ENCODE measurements at places on chromosomes 7 and 10.

- DNase-seq = no peak
Measured at GRCh38 chr7:153193144-153193595, 433.6 kb downstream of the ACTR3B start.

DNA sequence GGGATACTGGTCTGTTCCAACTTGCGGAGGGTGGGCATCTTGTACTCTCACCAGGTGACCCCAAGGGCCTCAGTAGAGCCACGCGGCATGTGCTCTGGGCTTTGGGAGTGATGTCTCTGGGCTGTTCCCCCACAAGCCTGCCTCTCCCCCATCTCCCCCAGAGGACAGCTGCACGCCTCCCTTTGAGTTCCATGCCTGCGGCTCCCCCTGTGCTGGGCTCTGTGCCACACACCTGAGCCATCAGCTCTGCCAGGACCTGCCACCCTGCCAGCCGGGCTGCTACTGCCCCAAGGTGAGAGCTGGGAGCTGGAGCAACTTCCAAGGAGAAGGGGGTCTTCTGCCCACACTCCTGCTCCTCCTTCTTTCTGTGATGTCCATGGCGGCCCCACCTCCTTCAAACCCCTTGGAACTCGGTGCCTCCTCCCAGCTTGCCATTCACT, 15.0 kb upstream of the ZNF862 start:
- DNase-seq = no peak

DNA sequence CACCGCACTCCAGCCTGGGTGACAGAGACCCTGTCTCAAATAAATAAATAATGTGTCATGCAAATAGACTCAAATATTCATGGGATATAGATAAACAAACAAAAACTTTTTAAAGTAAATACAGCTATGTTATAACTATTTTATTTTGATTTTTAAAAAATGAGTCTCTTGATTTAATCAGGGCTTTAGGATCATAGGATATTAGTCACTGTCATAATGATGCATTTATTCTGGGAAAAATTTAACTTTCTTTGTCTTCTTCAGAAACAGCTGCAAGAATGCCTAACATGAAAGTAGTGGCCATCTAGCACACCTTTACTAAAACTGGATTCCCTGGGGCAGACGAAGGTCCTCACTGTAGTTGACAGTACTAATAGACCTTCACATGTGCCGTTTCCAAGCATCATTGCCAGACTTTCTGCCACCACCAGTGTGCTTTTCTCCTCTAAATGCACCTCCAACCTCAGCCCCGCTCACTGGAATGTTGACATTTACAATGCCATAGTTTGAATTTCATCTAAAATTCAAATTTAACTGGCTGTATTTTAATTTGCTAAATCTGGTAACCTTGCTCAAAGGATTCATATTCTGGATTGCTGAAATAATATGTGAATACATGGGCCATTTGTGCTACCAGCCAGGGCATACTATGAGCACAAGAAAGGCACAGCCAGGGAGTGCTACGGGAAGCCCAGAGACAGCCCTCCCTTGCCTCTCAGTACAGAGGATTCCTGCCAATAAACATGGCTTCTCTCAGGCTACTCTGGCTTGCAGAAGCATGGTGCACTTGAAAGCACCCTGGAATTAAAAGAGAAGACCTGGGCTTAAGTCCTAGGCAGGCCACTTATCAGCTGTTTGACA, 63.4 kb upstream of the ADO start:
- no peak for DNase-seq

- no peak for DNase-seq
Measured at GRCh38 chr10:61939902-61940301, 38.4 kb downstream of the ARID5B start.

DNA sequence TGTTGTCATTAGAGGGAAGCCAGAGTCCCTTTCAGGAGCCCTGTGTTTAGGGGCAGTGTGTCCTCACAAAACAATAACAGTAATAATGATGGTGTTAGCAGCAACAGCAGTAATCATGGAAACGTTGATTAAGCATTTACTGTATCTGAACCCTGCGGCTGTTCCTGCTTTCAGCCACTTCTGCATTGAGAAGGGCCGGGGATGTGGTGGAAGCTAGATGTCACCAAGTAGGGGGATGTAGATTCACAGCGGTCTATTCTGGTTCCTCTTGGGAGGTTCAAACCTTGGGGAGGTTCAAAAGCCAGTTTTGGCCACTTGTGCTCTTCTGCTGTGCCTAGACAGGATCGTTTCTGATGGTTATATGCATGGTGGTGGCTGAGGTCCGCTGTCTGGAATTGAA, 44.8 kb downstream of the PRPF18 start:
- no peak for DNase-seq

DNA sequence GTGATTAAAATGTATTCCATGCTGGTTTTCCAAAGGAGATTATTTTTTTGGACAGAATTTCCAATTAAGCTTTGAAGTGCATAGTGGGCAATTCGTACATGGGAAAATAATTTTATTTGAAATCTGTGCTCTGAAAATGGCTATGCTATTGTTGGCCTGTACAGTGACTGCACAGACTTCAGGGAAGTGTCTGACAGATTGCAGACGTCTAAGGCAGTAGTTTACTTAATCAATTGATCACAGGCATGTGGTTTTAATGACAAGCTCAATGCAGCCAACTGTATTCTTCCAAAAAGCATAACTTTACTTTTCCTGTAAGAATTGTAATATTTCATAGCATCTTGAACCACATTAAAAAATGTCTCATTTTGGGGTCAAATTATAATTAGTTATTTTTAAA, 102.0 kb downstream of the SEMA3C start:
- DNase-seq = no peak

- no peak for DNase-seq
Measured at GRCh38 chr7:122438492-122438891, 133.9 kb upstream of the FEZF1 start.

DNA sequence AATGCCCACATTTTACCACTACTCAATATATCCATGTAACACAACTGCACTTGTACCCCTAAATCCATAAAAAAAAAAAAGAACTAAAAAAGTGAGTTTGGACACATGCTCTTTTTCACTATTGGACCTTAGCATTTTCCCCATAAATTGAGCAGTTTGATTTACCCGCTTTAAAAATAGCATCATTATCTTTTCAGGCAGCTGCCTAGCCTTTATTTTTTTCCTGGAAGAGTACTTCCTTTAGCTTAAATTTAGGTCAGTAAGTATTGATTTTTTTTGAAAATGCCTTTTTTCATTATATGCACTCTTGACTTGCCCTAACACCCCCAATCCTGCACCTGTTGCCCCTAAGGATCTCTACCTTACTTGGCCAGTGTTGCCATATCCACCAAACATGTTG, 5.3 kb upstream of the NT5C3A start:
- no peak for DNase-seq

GRCh38 chr10:46270086-46270811, 16.5 kb upstream of the ANTXRL start:
- DNase-seq = no peak

GRCh38 chr7:47332213-47332612, 249.7 kb downstream of the TNS3 start:
- DNase-seq = no peak

DNA sequence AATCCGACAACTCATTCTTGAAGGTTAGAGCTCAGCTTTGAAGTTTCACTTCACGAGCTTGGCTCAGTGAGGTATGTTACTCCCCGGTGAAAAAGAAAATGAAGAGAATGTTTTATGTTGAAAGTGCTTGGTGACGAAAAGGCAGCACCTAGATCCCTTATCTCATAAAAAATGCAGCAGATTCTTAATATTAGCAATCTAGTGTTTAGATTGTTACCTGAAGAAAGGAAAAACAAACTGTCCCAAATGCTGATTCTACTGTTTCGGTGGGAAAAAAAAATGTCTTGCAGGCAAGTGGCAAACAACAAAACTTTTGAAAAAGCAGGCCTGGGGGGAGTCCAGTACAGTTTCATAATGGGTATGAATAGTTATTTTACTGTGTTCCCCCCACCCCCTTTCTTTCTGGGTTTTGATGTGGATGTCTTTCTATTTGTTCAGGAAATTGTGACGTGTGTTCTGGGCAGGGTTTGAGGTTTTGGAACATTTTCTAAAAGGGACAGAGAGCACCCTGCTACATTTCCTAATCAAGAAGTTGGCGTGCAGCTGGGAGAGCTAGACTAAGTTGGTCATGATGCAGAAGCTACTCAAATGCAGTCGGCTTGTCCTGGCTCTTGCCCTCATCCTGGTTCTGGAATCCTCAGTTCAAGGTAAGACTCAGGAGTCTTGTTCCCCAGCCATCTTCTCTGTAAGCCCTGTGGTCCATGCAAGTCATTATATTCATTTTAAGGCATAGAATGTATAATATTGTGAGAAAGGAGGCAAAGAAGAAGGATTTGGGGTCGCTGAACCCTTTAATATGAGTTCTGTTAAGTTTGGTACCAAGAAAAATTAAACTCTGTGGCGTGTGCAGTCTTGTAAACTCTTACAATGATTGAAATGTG, at the start of gene SRGN:
TSS of gene SRGN (plus strand) at position 514 of the 881 bp plus-strand sequence. CDS start at position 569, 55 bp downstream.
- no peak for DNase-seq

DNA sequence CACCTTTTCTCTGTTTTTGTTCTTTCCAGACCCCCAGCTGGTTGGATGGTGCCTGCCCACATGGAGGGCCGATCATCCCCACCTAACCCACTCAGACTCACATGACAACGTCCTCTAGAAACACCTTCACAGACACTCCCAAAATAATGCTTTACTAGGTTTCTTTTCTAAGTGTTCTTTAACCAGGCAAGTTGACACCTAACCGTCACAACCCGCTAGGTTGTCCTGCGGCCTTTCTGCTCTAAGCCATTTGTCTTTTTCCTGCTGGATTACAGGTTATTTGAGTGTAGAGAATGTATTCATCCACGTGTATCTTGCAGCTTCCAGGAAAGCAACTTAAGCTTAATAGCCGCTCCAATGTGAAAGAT, 54.8 kb downstream of the CHN2 start:
- no peak for DNase-seq

DNA sequence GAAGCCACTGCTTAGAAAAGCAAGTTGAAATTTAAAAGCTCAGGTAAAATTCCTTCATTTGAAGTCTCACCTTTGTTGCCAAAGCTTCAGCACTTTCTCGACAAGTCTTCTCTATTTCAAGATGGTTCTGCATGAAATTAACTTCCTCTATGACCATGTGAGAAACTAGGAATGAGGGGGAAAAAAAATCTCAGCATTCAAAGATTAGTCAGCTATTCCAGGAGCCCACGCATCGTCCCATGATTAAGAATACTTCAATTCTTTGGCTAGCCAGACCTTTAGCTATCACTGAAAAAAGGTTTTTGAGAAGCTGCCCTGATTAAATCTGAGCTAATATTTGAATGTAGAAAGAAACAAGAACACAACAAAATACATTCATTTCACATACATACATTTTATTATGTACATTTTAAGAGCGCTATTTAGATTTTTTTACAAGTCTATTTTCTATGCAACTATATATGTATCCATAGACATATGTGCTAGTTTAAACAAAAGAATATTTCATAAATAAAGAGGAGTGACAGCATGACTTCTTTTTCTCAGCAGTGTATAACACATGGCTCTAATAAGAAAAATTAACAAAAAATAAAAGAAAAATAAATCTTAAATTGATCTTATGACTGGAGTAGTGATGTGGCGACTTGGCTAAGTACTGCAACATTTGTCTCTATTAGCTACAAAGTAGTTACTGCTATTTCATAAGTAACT, 44.8 kb downstream of the SHTN1 start:
- DNase-seq = no peak

DNA sequence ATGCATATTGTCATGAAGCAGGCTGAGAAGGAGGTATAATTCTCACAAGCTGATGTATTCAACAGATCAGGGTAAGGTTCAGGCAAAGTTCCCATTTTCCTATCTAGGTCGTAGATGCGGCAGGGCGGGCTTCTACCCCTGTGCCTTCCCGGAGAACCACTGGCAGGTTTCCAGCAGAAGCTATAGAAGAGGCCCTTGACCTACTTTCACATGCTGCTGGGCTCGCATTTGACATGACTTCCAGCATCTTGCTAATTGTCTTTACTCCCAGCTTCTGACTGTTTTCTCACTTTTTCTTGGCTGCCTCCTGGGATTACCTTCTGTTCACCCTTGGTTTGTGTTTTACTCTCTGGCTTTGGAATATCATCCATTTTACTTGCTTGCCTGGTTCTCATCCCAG, 32.6 kb upstream of the ORC5 start:
- DNase-seq = no peak

- no peak for DNase-seq
Measured at GRCh38 chr7:13414181-13414580, 575.3 kb downstream of the ETV1 start.

GRCh38 chr10:6409971-6410643, 170.0 kb downstream of the PRKCQ start:
- DNase-seq = no peak

GRCh38 chr10:113882240-113882639, 27.8 kb downstream of the NHLRC2 start:
- no peak for DNase-seq

GRCh38 chr10:59362144-59362958, at the start of gene FAM13C:
Gene FAM13C, minus strand, starts transcription at chr10:59362549. Its CDS starts 89 bp downstream, at chr10:59362460.
- no peak for DNase-seq

GRCh38 chr7:78479348-78479747, 680.8 kb downstream of the PHTF2 start:
- DNase-seq = no peak

GRCh38 chr7:31633894-31634494, 53.0 kb upstream of the PPP1R17 start:
- DNase-seq = peak; percentile 34

- DNase-seq = no peak
Measured at GRCh38 chr10:121053151-121053550, 202.0 kb downstream of the WDR11 start.

GRCh38 chr10:3568392-3568791, 216.6 kb downstream of the KLF6 start:
- DNase-seq = no peak

- DNase-seq = no peak
Measured at GRCh38 chr7:445563-446288, 73.9 kb downstream of the PDGFA start.

GRCh38 chr10:124640538-124641231, 103.5 kb downstream of the FAM53B start:
- no peak for DNase-seq

- DNase-seq = no peak
Measured at GRCh38 chr7:135368416-135369186, 135.0 kb downstream of the STRA8 start.

- peak; percentile 85 for DNase-seq
Measured at GRCh38 chr7:12066521-12066920, 144.6 kb upstream of the TMEM106B start.

GRCh38 chr10:54487743-54488142, 313.3 kb downstream of the PCDH15 start:
- DNase-seq = no peak

DNA sequence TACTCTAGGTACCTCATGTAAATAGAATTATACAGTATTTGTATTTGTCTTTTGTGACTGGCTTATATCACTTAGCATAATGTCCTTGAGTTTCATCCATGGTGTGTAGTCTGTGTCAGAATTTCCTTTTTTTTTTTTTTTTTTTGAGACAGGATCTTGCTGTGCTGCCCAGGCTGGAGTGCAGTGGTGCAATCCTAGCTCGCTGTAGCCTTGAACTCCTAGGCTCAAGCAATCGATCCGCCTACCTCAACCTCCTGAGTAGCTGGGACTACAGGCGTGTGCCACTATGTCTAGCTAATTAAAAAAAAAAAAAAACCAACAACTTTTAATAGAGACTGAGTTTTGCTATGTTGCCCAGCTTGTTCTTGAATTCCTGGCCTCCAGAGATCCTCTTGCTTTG, 89.8 kb upstream of the PODXL start:
- DNase-seq = no peak

- no peak for DNase-seq
Measured at GRCh38 chr7:114981323-114981722, 59.4 kb downstream of the MDFIC start.
